ENCODE measurements at places on chromosomes 3 and 15.

DNA sequence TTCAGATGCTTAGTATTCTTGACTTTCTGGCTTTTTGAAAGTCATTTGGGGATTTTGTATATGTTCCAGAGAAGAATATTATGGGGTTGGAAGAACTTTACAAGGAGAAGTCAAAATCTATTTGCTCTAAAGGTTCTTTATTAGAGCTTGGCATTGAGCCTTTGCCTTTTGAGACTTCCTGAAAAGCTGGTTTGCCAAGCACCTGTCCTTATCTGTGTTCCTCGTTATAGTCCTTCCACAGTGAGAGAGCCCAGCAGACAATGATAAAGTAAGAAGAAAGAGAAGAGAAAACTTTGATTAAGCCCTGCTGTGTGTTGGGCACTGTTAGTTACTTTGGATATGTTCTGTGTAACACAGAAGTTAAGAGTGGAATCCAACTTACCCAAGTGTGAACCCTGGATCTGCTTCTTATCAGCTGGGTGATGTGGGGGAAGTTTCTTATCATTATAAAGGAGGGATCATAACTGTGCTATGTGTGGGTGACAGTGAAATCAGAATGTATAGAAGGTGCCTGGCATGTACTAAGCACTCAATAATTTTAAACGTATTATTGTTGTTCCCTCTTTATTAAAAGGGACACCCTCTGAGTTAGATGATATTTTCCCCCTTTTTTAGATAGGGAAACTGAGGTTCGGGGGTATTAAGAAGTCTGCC lies 44.3 kb upstream of the POLR2M start:
- DNase-seq, result no peak

GRCh38 chr15:72205273-72205672 lies 7.7 kb upstream of the GRAMD2A start:
- DNase-seq, result no peak

GRCh38 chr15:67134067-67134838 lies 68.9 kb downstream of the SMAD3 start:
- DNase-seq, result peak; percentile 86

GRCh38 chr15:73984208-73984979 lies 7.7 kb downstream of the STOML1 start:
- DNase-seq, result no peak

GRCh38 chr15:44492040-44492439 lies 44.9 kb upstream of the EIF3J start:
- no peak for DNase-seq

GRCh38 chr3:65604863-65605526 lies 433.7 kb downstream of the MAGI1 start:
- DNase-seq, result no peak

DNA sequence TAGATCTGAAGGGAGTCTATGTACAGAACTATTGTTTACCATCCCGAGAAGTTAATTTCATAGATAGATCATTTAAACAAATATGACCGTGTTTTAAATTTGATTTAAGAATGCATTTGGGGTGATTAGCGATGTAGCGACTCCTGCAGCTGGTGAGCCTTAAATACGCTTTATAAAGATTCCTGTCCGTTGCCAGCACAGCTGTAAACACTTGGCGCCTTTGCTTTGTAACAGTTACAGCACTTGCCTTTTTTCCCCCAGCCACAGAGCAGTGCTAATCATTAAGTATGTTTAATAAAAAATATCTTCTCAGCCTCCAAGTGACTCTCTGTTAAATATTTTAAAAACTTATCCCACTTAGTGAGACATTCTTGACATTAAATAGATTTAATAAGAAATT lies 333.8 kb downstream of the FEZF2 start:
- DNase-seq, result no peak

- DNase-seq, result no peak
Observed at GRCh38 chr15:47857776-47858167, 140.5 kb downstream of the SEMA6D start.

DNA sequence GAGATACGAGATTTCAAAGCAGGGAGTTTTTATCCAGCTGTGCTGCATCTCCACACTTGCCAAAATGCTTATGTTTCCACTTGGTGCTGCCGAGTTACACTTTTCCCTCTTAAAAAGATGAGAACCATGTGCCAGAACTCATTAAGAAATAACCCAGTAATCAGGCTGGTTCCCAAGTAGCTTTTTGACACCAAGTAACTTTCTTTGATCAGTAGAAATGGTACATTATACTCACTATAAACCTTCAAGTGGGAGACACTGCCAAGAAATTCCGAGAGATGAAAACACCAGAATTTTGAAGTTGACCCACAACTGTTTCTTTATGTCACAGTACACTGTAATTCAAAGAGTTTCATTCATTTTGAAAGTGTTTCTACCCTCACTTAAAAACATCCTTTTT lies 164.6 kb upstream of the CCDC54 start:
- no peak for DNase-seq

DNA sequence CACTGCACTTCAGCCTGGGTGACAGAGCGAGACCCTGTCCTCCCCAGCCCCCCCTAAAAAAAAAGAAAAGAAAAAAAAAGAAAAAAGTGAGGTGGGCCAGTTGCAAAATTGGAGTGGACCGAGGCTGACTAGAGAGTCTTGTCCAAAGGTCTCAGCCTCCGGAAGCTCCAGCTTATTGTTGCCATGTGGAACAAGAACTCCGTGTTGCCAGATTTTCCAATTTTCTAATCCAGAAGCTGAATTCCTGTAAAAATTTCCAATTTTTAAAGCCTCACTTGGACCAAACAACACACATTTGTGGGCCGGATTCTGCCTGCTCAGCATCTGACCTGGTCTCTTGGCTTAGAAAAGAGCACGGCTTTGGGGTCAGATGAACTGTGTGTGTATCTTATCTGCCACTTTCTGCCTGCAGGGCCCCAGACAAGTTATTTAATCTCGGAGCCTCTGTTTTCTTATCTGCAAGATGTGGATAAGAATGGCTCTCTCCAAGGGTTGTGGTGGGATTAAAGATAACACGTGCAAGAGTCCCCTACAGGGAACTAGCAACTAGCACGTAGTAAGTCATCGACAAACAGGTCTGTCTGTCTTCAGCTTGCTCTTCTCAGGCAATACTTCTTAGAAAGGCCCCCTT lies 73.7 kb upstream of the TLE3 start:
- no peak for DNase-seq

GRCh38 chr3:135558150-135558783 lies 407.3 kb upstream of the PPP2R3A start:
- DNase-seq, result no peak

DNA sequence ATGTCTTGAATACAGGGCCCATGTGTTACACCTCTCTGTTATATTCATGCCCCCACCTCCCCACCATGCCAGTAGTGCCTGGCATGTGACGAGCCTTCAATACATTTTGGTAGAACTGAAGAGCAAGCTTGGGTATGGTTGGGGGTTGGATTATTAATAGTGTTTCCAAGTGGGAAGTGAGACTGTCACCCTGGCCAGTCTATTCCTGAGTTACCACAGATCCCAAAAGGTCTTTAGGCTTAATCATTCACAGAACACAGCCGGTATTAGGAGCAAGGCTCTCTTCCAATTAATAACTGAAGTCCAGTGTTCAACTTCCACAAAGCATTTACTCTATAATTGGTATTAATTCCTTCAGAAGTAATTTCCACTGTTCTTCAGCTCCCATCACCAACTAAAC lies 231.9 kb upstream of the LRTM1 start:
- no peak for DNase-seq
